Stimulated activated CD4-positive, alpha-beta T cell treated with anti-CD3 and anti-CD28 coated beads, Interleukin-12 subunit alpha, Interleukin-12 subunit beta, amount 100 ng/mL, for 48 hours (primary cell): ENCODE measurements at places on chromosomes 3 and 15.

DNA sequence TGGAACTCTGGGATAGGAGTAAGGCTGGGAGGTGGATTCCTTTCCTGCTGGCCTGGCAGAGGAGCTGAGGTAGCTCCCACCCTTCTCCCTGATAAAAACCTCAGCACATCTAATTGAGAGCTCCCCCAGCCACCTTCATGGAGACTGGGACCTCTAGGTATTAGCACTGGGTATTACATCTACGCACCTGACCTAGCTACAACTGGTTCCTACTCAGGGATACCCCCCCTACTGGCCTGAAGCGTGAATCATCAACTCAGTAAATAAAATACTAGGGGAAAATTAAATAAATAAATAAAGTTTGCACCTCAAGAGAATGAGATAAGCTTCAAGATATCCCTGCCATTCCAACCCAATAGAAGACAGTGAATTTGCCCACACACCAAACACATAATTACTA is 140.4 kb downstream of the NEK10 start:
- DNase-seq: no peak

- no peak for DNase-seq
Observed at GRCh38 chr3:161043336-161044035, 61.7 kb downstream of the B3GALNT1 start.

DNA sequence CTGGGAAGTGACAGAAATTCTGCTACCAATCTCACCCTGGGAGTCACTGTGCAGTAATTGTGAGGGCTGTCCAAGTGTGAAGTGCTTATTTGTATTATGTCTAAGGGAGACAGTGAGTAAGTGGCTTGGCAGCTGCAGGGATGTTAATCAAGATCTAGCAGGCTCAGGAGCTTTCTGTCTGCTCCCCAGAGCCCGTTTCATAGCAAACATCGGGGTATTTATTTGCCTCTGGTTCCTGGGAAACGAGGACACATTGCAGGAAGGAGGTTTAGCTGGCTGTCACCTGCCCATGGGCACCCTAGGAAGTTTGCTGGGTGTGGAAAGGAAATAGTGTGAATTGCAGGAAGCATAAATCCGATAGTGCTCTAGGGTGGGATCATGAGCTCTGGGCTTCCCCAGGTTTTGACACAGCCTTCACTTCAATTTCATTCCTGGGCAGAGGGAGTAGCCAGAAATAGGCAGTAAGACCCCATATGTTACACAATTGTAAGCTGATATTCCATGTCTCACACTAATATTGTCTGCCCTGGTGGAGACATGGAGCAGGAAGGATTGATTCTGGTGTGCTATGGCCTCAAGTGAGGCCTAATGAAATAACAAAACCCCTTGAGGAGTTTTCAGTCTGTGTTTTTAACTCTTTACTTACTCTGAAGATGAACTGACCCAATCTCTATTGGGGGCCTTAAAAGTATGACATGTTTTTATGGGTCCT is 74.1 kb upstream of the MITF start:
- DNase-seq: no peak

DNA sequence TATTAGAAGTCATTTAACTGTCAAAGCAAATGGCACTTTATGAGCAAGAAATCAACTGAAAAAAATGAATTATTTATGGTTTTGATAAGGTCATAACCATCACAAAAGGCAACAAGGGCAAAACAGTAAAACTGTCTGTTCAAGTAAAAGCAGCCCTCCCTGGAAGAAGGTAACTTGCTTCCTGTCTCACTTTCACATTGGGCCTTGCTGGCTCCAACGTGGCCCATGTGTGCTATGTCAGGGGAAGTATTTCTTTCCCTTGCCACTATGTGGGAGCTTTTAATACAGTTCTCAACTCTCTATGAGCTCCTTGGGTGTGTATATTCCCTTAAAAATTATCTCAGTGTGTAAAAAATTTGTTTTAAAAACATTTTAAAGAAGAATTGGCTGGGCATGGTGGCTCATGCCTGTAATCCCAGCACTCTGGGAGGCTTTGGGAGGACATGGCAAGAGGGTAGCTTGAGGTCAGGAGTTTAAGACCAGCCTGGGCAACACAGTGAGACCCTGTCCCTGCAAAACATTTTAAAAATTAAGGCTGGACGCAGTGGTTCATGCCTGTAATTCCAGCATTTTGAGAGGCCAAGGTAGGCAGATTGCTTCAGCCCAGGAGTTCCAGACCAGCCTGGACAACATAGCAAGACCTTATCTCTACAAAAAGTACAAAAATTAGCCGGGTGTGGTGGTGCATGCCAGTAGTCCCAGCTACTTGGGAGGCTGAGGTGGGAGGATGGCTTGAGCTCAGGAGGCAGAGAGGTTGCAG is 45.2 kb upstream of the TJP1 start:
- DNase-seq: no peak

- DNase-seq: no peak
Observed at GRCh38 chr15:33960549-33960935, 7.8 kb upstream of the CHRM5 start.

GRCh38 chr3:72950801-72951200 is 45.8 kb upstream of the PPP4R2 start:
- no peak for DNase-seq

- no peak for DNase-seq
Observed at GRCh38 chr15:86557018-86557550, 477.4 kb downstream of the AGBL1 start.

DNA sequence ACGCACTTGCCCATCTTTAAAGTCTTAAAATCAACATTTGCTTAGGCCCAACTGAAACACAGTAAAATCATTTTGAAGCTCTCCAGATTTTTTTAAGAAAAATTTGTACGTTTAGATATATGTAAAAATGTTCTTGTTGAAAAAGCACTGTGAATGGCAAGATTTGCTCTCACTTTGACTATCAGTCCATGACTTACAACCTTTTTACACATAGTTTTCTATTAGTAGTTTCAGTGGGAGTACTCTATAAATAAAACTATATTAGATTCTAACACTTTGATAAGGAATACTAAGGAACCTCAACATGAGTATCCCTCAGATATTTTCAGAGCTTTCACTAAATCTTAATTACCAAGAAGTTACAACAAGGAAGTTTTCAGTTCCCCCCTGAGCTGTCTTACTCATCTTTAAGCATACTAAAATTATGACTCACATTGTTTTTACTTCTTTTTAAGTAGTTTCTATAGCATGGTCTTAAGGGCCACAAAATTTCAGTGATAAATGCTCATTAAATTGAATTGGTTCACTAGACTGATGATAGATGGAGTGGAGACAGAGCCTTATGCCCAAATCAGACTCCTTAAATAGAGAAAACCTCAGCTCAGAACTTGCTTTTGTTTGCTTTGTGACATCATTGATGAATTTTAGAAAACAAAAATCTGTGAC is 31.6 kb upstream of the RAP2B start:
- no peak for DNase-seq

DNA sequence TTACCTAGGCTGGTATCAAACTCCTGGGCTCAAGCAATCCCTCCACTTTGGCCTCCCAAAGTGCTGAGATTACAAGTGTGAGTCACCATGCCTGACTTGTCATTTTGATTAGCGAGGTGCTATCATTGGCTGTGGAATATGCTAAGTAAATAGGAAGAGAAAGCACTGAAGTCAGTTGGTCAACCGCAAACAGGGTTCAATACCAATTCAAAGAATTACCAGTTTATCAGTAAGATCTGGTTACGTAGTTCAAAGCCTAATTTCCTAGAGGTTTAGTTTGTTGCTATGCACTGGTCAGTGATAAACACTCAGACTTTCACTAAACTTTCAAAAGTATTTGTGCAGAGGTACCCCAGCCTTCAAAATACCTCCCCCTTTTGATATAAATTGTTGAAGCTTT is 29.5 kb downstream of the GLB1 start:
- no peak for DNase-seq

DNA sequence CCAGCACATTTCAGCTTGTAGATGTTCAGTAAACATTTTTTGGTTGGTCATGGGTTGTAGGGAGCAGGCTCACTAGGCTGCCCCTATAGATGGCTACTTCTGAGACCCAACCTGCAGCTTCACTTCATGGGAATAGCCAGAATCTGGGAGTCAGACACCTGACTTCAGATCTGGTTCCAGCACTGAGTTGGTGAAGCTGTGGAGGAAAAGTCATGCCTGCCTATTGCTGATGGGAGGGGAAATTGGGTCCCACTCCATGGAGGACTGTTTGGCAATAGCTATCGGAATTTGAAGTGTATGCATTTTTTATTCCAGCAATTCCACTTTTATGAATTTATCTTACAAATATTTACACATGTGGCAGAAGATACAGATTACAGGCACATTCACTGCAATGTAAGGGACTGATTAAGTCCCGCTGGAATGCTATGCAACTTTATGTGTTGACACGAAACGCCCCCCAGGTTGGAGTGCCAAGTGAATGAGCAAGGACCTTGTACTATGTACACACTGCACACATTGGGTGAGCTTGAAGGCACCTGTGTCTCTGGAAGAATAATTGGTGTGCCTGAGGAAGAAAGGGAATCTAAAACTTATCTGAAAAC is 7.8 kb upstream of the CCR1 start:
- DNase-seq: no peak

- no peak for DNase-seq
Observed at GRCh38 chr3:173796890-173797289, 399.3 kb downstream of the NLGN1 start.

GRCh38 chr15:50506121-50506520 is 40.3 kb downstream of the USP50 start:
- no peak for DNase-seq

DNA sequence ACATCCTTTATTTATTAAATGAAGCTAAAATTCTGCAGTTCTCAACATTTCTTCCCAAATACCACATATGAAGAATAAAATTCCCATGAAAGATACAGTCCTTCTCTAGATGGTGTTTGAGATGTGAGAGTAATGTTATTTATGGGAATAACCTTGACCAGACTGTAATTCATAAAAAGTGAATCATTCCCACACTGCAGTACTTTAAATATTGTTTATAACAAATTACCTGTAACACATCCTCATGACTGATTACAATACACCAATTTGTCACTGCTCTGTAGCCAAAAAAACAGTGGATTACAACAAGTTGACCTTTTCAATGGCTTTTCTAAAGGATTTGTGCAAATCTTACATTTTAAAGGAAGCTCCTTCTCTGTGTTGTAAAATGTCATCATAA is 651.3 kb downstream of the NSUN3 start:
- no peak for DNase-seq

GRCh38 chr3:174219738-174220137 is 639.4 kb upstream of the NAALADL2 start:
- DNase-seq: no peak

- DNase-seq: no peak
Observed at GRCh38 chr15:48367483-48367882, 36.3 kb downstream of the DUT start.

DNA sequence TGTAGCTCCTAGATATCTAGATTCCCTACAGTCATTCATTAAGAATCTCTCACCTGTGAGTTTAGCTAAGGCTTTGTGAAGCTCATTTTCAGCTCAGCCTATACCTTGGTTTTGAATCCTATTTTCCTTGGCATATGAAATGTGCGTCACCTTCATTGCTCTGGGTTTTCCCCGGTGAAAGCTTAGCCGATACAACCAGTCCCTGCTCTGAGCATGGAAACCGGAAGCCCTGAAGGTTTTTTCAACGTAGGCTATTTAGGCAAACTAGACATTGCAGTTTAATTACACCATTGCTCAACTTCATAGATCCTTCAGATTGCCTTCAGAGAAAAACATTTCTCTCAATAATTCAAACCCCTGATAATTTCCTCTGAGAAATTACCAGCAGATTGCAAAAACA is 206.8 kb upstream of the TPRG1 start:
- DNase-seq: no peak

- DNase-seq: no peak
Observed at GRCh38 chr3:160106905-160107861, 118.0 kb upstream of the C3orf80 start.

DNA sequence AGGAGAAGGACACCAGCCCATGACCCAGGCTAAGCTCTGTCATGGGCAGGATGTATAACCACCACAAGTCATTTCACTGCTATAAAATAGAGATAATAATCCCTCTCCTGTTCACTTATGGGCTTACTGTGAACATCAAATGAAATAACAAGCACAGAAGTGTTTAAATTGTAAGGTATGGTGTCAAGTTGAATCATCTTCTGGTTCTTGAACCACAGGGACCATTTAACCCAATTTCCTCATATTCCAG is 44.3 kb upstream of the TLE3 start:
- no peak for DNase-seq

GRCh38 chr3:3305841-3306240 is 126.3 kb upstream of the CRBN start:
- no peak for DNase-seq

DNA sequence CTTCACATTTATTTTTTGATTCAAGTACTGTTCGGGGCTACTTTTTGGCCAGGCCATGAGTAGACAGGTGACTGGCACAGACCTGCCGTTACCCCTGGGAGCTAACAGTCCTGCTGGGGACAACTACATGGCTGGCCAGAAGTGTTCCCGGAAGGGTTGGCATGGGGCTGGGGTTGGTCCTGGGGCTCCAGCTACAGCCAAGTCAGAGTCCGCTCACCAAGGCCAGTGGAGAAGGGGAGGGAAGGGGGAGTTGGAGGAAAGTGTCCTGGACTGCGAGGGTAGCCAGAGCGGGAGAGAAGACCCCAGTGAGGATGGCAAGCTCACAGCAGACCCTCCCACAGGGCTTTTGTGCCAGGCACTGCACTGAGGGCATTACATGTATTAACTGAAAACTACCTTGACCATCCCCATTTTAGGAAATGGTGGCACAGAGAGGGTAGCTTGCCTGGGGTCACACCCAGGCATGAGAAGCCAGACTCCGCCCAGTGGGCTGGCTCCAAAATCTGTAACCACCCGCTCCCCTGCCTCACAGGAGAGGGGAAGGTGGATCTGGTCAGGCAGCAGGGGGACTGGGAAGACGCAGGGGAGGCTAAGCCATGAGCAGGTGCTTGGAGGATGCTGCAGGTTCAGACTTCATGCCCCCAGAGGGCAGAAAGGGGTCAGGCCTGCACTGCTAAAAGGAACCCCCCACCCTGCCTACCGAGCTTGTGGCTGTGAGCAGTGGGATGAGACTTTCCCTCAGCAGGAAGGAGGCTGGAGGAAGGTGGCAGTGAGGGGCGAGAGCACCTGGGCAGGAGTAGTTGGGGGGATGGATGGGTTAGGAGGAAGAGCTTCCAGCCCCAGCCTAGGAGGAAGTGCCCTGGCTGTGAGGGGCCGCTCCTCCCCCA is 38.3 kb upstream of the ESYT3 start:
- DNase-seq: no peak

GRCh38 chr3:66000506-66000905 is 38.2 kb downstream of the MAGI1 start:
- DNase-seq: no peak

- peak; percentile 33 for DNase-seq
Observed at GRCh38 chr15:67134067-67134838, 68.9 kb downstream of the SMAD3 start.

DNA sequence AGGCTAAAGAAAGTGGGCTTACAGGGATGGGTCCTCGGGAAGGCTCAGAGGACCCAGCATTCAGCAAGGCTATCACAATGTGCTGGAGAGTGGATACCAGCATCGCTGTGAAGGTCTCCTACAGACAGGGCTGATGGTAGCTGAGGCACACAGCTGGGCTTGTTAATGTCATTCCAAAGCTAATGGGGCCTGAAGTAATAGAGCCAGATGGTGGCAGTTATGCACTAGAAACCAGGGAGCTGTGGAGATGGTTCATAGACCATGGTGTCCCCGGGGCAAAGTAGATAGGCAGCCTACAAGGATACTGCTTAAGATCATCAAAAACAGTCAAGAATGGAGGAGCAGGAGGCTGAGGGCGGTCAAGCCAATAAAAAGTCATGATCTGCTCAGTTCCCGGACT is 24.8 kb upstream of the BOC start:
- DNase-seq: no peak
